Left renal pelvis (tissue), 4 donors: ENCODE measurements at places on chromosomes 3 and 15. TPM values are rescaled to one million over a fixed set of nuclear protein-coding genes. Genes with fewer than 3 reads are reported as not detected.

Gene DNAJA4
- 27.7 TPM for polyA plus RNA-seq

Gene SYNPR
- polyA plus RNA-seq, result not detected

Gene RTP1
- polyA plus RNA-seq, result not detected

Gene CFAP92
- polyA plus RNA-seq, result 1.7 TPM

Gene POLQ
- polyA plus RNA-seq, result 3.6 TPM

Gene COL6A5
- 0.08 TPM for polyA plus RNA-seq

Gene MYH15
- 0.49 TPM for polyA plus RNA-seq

DNA sequence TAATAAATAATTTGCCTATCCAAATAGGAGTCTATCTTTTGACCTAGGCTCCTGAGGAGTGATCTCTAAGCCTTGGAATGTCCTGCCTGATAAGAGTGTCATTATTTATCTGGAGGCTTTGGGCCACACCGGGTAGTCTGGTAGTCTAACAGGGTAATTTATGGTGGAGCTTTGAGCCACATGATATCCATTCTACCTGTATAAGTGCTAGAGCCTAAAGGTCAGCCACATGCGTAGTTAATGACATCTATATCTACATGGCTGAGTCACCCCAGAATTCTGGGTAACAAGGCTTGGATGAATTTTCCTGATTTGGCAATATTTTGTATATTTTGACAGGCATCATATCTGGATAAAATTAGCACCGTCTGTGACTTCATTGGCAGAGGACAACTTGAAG, 681.4 kb downstream of the MCTP2 start:
- DNase-seq, result no peak

- no peak for DNase-seq
Observed at GRCh38 chr15:40787991-40788390, 18.2 kb downstream of the C15orf62 start.

- DNase-seq, result no peak
Observed at GRCh38 chr3:33088691-33089090, 8.3 kb downstream of the GLB1 start.

- no peak for DNase-seq
Observed at GRCh38 chr3:150312018-150312657, 96.0 kb upstream of the TSC22D2 start.

DNA sequence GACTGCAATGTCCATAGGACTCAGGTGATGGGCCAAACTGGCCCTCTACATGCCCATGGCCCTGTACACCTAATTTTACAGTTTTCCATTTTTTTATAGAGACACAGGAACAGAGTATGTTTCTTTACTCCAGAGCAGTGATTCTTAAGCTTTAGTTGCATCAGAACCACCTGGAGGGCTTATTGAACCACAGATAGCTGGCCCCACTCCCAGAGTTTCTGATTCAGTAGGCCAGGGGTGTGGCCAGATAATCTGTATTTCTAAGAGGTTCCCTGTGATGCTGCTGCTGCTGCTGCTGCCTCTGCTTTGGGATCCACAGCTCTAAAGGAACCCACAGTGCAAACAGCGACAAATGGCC, 5.1 kb downstream of the RBP1 start:
- no peak for DNase-seq

DNA sequence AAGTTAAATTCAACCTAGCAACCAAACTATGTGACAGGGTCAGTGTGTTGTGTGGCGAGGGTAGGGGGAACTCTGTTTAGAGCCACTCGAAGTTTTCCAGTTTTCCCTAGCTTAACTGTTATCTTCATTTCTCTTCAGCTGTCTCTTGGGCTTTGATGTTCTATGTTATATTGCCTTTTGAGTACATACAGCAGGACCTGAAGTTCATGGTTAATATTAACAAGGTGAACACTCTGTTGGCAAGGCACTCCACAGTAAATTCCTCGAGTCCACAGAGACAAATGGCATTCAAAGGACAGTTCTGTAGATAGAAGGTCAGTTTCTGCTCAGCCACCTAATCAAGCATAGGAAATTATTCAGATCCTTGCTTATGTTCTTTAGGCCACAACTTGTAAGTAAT, 147.9 kb upstream of the DPH6 start:
- no peak for DNase-seq

DNA sequence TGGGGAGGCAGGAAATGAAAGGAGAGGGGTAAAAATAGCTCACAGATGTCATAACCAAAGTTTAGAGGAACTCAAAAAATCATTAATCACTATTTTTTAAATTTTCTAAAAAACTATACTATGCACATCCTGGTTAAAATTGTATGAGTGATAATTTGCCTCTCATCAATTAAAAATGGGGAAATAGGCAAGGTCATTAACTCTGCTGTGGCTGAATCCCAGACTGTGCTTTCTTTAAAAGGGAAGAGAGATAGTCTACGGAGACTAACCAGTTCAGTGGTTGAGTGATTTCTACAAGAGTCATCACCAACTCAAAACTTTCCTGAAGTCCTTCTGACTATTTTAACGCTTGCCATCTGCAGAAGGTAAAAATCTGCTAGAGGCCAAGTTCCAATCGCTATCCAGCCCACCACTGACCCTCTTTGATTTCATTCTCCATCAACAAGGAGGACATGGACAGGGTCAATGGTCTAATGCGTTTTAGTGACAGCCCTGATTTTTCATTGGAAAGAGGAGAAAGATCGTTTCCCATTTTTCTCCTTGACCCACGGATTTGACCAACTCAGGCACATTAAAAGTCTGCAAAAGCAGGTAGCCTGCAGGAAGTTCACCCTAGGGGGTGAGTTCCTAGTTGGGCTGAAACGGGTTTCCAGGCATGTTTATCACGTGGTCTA, 850 bp downstream of the SUCLG2 start:
- DNase-seq, result no peak

GRCh38 chr3:127652246-127652995, 20.3 kb upstream of the ABTB1 start:
- no peak for DNase-seq
